ENCODE measurements at places on chromosomes 2 and 18.

DNA sequence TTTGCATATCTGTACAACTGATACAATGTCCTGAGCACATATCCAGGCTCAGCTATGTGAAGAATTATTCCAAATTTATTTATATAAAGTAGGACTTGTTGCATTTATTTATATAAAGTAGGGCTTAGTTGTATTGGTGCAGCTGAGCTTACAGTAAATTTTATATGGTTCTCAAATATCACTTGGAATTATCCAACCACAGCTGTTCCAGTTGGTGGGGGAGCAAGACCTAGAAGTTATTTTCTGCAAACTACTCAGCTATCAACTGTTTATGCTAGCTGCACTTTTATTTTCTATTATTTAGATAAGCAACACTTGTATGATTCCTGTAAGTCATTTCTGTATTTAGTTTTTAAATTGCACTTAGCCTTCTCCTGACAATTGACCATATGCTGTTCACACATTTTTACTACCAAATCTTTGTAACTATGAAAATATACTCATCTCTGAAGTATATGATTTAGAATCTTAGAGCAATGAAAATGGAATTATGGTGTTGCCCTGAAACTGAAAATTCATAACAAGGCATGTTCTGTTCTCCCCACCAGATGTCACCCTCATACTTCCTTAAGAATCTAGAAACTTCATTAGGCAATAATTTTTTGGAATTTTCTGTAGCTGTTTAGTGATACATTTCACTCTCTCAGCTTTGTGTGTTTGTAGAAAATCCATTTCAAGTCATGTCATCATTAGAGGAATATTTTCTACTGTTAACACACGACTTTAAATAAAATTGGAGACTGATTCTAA, 157.0 kb upstream of the CBLN2 start:
- peak; percentile 30 for DNase-seq

- no peak for DNase-seq
These were observed 109.2 kb upstream of the SESTD1 start for GRCh38 chr2:179373816-179374215.

DNA sequence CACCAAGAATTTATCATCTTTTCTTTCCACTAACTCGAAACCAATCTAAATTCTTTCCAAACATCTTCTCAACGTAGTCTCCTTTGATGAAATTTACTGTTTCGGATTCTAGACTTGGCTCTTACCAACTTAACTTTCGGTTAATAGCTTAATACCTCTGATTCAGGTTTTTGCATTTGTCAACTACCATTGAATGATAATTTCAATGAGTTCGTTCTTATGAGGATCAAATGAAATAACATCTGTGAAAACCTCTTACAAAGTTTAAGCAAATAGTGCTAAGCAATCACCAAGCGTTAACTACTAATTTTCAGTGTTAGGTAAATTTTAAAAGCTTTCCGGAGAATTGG, 593 bp upstream of the NRBP1 start:
- no peak for DNase-seq

DNA sequence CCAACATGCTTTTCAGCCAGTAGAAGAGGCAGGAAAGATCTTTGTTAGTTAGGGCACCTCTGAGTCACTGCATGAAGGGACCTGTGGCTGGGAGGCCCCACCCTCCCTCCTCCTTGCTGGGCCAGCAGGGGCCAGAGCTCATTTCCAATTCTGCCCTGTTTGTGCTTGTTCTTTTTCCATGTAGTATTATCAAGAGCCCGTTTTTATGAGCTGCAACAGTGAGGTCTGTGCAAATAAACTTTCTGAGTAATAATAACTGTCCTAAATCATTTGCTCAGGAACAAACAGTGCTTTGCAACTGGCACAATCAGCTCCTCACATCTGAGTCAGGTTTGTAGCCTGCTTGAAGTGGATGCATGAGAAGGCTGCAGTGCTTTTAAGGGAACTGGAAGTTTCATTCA, 128.0 kb downstream of the ARL4C start:
- DNase-seq: peak; percentile 51

- peak; percentile 73 for DNase-seq
These were observed 124.2 kb downstream of the UBE2E3 start for GRCh38 chr2:181104512-181105115.

- DNase-seq: peak; percentile 8
These were observed 45.2 kb upstream of the RAB6C start for GRCh38 chr2:129934044-129934822.

DNA sequence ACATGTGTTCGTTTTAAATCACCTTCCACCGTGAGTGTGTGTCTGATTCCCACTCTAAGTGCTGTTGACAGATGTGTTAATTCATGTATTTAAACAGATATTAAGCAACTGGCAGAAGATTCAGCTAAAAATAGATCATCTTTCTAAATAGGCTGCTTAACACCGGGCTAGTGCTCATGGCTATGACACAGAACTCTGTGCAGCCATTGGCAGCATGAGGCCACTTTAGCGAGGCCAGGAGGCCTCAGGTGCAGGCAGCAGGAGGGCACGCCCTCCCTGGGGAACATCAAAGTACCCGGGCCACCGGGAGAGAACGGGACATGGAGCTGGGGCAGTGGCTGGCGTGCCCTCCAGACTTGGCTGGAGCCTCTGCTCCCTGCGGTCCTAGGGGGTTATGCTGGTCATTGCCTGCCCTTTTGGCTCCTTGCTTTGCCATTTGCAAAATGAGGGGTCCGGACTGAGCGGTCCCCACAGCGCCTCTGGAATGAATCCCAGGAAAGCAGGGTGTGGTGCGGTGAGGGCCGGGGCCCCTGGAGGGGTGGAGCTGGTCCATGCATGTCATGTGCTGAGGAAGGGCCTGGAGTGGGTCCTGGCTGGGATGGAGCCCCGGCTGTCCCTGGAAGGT, 62.8 kb upstream of the HDAC4 start:
- no peak for DNase-seq

DNA sequence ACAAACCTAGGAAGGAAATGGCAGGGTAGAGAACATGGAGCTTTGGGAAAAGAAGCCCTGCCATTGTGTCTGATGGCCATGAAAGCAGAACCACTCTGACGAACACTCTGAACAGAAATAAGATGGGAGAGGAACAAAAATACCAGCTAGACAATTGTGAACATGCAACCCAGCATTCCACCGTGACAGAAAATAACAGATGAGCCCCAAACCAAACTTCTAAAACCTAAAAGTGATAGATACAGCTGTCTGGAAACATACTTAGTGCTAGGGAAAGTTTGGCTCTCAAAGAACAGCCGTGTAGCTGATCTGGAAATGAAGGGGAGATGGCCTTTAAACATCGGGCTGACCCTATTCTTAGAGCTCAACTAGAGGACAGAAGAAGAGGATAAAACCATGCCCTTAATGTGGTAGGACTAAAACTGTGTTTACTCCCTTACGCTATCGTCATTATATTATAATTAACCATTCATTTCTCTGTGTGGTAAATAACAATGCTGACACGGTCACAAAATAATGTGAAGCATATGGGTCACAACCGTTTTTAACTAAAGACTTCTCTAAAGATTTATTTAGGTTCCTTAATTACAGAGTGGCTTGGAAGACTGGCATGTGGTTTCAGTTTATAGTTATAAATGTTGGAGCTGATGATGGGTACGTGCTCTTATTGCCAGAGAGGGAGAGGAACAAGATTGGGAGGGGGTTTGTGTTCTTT, 80.6 kb downstream of the MYO1B start:
- no peak for DNase-seq

GRCh38 chr18:37481072-37481471, 84.5 kb downstream of the CELF4 start:
- no peak for DNase-seq

DNA sequence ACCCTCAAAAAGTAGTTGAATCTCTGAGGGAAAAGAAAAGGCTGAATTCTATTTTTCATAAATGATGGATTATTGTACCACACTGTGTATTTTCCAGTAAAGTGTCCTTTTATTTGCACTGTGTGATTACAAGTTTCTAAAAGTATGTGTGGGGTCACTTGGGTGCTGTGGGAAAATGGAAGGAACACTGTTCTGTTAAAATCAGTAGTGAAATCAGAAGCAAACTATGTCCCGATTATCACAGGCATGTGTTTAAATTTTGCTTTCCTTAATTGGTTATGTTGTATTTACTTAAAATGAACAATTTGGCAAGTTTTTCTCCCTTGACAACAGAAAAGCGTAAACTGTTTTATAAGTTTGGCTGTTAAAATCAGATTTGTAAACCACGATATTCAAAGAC, 353.1 kb downstream of the ARHGAP15 start:
- no peak for DNase-seq

GRCh38 chr2:239164335-239164871, 236.4 kb downstream of the HDAC4 start:
- no peak for DNase-seq

GRCh38 chr18:44232500-44232899, 448.2 kb upstream of the SETBP1 start:
- DNase-seq: no peak

- DNase-seq: no peak
These were observed 118.4 kb downstream of the TSN start for GRCh38 chr2:121873864-121874263.

DNA sequence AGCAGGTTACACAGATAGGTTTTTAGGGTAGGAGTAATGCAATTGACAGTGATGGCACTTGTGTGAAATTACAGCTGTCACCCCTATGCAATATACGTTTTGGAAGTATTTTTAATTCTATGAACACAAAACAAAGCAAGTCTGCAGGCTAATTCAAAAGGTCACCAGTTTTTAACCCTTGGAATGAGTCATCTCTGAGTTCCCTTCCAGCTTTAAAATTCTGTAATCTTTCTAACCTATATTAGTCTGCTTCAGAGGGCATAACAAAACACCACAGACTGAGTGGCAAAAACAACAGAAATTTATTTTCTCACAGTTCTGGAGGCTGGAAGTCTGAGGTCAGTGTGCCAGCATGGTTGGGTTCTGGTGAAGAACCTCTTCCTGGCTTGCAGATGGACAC, 596.9 kb upstream of the HNMT start:
- no peak for DNase-seq

DNA sequence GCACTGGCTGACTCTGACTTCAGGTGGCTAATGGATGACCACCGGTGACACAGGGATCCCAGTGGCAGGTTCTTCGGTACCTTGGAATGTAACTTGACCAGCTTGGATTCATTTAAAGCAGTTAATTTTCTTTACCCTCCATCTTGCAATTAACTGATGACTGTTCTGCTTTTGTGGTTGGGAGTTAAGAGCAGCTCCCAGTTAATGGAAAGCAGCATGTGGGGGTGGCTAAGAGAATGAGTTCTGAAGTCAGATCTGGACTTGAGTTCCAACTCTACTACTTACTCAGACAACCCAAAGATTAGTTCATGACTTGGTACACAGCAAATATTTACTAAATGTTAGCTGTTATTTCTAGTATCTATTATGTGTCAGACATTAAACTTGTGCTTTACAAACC, 58.5 kb downstream of the FAM228A start:
- DNase-seq: no peak

GRCh38 chr18:33440060-33441043, at the start of gene CCDC178:
TSS of gene CCDC178 (minus strand) at chr18:33440721. CDS start at chr18:33412088, 28,633 bp downstream.
- DNase-seq: peak; percentile 44

DNA sequence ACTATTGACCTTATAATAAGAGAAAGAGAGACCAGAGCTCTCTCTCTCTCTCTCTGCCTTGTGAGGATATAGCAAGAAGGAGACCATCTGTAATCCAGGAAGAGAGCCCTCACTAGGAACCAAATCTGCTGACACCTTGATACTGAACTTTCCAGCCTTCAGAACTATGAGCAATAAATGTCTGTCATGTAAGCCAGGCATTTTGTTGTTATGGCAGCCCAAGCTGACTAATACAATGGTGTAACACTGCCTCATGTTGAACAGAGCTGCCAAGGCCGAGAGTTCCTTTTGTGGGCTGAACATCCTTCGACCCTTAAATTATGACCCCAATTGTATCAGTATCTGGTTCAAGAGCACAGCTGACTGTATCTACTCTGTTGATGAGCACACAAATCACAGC, 108.0 kb downstream of the LRRC30 start:
- DNase-seq: no peak

- DNase-seq: no peak
These were observed 108.5 kb downstream of the ABCA12 start for GRCh38 chr2:215029936-215030335.

DNA sequence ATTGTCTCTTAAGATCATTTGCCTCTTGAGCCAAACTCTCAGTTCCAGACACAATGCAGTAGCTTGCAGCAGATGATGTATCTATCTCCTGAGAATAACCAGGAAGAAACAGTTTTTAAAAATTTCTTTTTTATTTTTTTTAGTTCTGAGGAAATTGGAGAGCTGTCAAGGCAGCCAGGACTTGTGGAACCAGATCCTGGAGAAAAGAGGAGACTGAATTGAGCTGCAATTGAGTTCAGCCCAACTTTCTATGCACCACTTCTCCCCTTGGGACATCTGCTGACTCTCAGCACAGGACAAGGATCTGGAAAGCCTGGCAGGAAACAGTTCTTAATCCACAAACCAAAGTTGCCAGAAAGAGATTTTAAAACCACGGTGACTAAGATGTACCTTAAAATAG, 13.5 kb upstream of the CSRNP3 start:
- no peak for DNase-seq

GRCh38 chr2:16123421-16123820, 183.1 kb downstream of the MYCN start:
- no peak for DNase-seq

GRCh38 chr2:198448789-198449188, 644.4 kb downstream of the PLCL1 start:
- DNase-seq: no peak

GRCh38 chr2:127913808-127914457, 28.2 kb upstream of the AMMECR1L start:
- DNase-seq: no peak

DNA sequence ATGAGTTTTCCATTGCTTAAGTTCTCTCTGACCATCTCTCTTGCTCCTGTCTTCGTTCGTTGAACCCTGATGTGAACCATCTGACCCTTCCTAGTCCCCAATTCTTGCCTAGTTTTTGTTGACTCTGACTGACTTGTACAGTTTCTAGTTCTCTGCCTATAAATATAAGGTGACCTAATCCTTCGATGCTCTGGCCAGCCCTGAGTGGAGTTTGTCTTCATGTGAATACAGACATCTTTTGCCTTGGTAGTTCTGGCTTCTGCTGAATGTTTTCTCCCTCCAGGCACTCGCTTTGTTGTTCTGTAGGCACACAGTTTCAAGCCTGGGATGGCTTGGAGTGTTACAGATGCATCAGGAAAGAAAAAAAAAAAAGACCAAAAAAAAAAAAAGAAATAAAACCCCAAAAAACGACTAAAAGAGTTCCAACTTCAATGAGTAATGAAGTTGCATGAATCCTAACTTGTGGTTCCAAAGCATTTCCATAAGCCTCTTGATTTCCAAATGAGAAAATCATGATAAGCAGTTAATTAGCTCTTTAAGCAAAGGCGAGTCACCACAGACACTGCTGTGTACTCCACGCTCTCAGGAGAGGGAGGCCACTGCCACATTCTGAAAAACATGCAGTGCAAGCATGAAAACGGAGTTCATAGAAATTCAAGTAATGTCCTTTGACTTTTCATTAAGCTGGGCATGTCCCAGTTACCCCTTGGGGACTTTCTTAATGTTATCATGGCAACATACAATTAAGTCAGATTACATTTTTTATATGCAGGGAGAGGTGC, 165.2 kb downstream of the TDRD15 start:
- no peak for DNase-seq

GRCh38 chr18:76720683-76721082, 101.7 kb upstream of the ZNF236 start:
- DNase-seq: no peak

GRCh38 chr2:130341562-130342019, 1.1 kb upstream of the IMP4 start:
- DNase-seq: no peak

GRCh38 chr2:188751816-188752215, 222.4 kb upstream of the COL3A1 start:
- no peak for DNase-seq

All from ACHN (cell line).